ENCODE measurements at places on chromosomes 16 and 17. TPM values are rescaled to one million over a fixed set of nuclear protein-coding genes. Genes with fewer than 3 reads are reported as not detected.

The ABCA8 gene
- not detected for total RNA-seq

The XAF1 gene
- 97.4 TPM for total RNA-seq

The PRSS21 gene
- 6.6 TPM for total RNA-seq

The AOC3 gene
- 0.52 TPM for total RNA-seq

The EFTUD2 gene
- 164 TPM for total RNA-seq

The SP6 gene
- 0.09 TPM for total RNA-seq

The BCAS3 gene
- 87.8 TPM for total RNA-seq

The P2RX5 gene
- total RNA-seq: 9.2 TPM

The ENKD1 gene
- total RNA-seq: 3.4 TPM

The CDH5 gene
- total RNA-seq: not detected

The KRTAP2-1 gene
- not detected for total RNA-seq

The TIMP2 gene
- 8.2 TPM for total RNA-seq

The P2RX1 gene
- total RNA-seq: 2.3 TPM

The QPRT gene
- total RNA-seq: 2.5 TPM

The CLEC10A gene
- 1.8 TPM for total RNA-seq

The HSD11B2 gene
- total RNA-seq: not detected

The TBC1D3C gene
- 2.1 TPM for total RNA-seq

The RAB26 gene
- total RNA-seq: not detected

The ASB16 gene
- total RNA-seq: not detected

The KRTAP16-1 gene
- total RNA-seq: 0.23 TPM

The CLDN6 gene
- total RNA-seq: not detected

The CCL7 gene
- not detected for total RNA-seq

The GRB2 gene
- total RNA-seq: 116 TPM

The CASKIN1 gene
- not detected for total RNA-seq

The TP53TG3F gene
- total RNA-seq: not detected

The OR2C1 gene
- not detected for total RNA-seq

The EPN3 gene
- total RNA-seq: not detected

The ARHGAP23 gene
- total RNA-seq: 0.19 TPM

The ENPP7 gene
- 0.95 TPM for total RNA-seq

The SEZ6L2 gene
- total RNA-seq: not detected

The HOXB6 gene
- not detected for total RNA-seq

The RAB40C gene
- 20.8 TPM for total RNA-seq

The OMG gene
- total RNA-seq: 0.96 TPM

The TAT gene
- total RNA-seq: not detected

The SCIMP gene
- total RNA-seq: 3.9 TPM

The TBKBP1 gene
- total RNA-seq: 38.9 TPM

The IL21R gene
- 26.5 TPM for total RNA-seq

The SLFN12L gene
- total RNA-seq: 174 TPM

The NOD2 gene
- total RNA-seq: 2.9 TPM

The MPP3 gene
- total RNA-seq: not detected

The SLC7A5 gene
- total RNA-seq: 27.2 TPM

The ADAM11 gene
- 0.28 TPM for total RNA-seq

The NPIPB8 gene
- total RNA-seq: 3.7 TPM

The FBXO39 gene
- total RNA-seq: 0.40 TPM

The GP1BA gene
- 2.2 TPM for total RNA-seq

The CCDC78 gene
- 7.7 TPM for total RNA-seq

The ADAD2 gene
- not detected for total RNA-seq

The USP43 gene
- 4.2 TPM for total RNA-seq

The SMTNL2 gene
- total RNA-seq: not detected

The MYH2 gene
- not detected for total RNA-seq

The ALOX15 gene
- not detected for total RNA-seq

All from natural killer cell (primary cell).